ENCODE measurements at places on chromosomes 2 and 18.

DNA sequence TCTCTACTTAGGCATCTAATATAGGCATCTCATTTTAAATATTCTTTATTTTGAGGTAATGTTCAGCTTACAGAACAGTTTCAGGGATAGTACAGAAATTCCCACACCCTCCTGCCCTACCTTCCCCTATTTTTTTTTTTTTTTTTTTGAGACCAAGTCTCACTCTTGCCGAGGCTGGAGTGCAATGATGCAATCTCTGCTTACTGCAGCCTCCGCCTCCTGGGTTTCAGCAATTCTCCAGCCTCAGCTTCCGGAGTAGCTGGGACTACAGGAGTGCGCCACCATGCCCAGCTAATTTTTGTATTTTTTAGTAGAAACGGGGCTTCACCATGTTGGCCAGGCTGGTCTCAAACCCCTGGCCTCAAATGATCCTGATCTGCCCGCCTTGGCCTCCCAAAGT, 97.6 kb downstream of the EPB41L5 start:
- DNase-seq = no peak

DNA sequence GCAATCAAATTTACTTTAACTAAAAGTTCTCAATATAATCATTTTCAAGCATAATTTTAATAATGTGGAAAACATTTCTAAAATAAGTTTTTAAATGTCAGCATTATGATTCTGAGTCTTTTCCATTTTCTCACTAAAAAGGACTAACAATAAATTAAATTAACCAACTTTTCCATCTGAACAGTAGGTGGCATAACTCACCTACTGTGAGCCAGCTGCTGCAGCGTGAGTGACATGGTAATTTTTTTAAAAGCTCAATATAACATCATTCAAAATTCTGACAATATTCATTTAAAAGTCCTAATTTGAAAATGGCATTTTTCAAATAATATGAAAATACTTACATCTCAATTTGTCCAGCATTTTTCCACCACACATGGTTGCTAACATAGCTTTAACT, 66.5 kb downstream of the DTNB start:
- no peak for DNase-seq

- no peak for DNase-seq
These were observed 380.1 kb downstream of the SOX11 start for GRCh38 chr2:6072276-6072675.

- DNase-seq = no peak
These were observed 104.7 kb downstream of the ALK start for GRCh38 chr2:29816651-29817050.

DNA sequence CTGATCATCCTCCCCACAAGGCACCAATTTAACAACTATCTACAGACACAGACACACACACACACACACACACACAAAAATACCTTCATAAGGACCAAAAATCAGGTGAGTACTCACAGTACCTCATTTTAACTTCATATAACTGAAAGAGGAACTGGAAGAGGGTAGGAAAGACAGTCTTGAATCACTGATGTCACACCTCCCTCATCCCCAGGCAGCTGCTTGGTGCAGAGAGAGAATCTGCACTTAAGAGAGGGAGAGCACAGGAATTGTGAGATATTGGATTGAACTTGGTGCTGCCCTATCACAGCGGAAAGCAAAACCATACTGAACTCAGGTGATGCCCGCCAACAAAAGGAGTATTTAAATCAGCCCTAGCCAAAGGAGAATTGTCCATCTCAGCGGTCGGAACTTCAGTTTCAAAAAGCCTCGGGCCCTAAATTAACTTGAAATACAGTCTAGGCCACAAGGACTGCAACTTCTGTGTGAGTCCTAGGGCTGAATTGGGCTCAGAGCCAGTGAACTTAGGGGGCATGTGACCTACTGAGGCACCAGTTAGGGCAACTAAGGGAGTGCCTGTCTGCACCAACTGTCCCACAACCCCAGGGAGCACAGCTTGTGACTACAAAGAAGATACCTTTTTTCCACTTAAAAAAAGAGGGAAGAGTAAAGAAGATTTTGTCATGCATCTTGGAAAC, 211.1 kb downstream of the LRATD1 start:
- DNase-seq = no peak

GRCh38 chr2:157804355-157804754, 71.8 kb downstream of the ACVR1 start:
- no peak for DNase-seq

DNA sequence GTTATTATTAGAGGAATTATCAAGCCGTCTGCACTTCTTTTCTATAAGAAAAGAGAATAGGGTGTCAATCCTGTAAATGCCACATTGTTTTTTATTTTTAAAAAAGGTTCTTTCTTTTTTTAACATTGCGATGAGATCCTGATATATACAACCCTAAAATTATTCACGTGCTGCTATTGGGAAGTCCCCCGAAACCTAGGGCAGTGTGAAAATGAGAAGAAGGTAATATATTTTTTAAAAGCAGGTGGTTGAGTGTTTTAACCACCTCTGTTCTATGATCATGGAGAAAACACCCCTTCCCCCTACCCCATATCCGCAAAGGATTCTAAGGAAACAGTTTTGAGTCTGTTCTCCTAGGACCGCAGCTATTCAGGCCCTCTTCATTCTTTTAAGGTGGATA, 94.5 kb upstream of the KLHL14 start:
- no peak for DNase-seq

- DNase-seq = no peak
These were observed 90.0 kb upstream of the SLC14A2 start for GRCh38 chr18:45525301-45525700.

DNA sequence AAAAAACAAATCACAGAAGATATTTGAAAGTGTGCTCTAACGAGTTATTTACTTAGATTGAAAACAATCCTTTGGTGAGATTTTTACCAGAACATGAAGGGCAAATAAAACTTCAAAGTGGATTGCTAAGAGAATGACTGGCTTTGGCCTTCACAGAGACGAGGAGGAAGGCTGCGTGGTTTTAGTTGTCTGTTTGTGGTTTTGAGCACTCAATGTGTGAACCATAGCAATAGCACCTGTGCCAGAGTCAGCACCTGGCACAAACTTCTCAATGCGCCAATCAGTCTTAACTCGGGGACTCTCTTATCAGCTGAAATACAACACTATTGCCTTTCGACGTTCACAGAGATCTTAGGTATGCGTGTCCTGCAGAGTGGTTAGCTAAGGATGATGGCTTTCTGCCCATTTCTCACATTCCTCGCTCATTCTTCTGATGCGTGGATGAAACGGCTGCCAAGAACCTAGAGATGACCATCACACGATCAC, 70.0 kb downstream of the MBP start:
- DNase-seq = no peak

GRCh38 chr18:1653873-1654272, 749.2 kb downstream of the ADCYAP1 start:
- DNase-seq = no peak

- DNase-seq = no peak
These were observed 207.6 kb downstream of the PLCL1 start for GRCh38 chr2:198012025-198012424.

DNA sequence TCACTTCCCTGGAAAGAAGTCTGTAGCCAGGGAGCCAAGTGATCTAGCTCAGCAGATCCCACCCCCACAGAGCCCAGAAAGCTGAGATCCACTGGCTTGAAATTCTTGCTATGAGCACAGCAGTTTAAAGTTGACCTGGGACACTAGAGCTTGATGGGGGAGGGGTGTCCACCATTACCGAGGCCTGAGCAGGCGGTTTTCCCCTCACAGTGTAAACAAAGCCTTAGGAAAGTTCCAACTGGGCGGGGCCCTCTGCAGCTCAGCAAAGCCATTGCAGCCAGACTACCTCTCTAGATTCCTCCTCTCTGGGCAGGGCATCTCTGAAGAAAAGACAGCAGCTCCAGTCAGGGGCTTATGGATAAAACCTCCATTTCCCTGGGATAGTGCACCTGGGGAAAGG, 887.2 kb upstream of the LRATD1 start:
- no peak for DNase-seq

DNA sequence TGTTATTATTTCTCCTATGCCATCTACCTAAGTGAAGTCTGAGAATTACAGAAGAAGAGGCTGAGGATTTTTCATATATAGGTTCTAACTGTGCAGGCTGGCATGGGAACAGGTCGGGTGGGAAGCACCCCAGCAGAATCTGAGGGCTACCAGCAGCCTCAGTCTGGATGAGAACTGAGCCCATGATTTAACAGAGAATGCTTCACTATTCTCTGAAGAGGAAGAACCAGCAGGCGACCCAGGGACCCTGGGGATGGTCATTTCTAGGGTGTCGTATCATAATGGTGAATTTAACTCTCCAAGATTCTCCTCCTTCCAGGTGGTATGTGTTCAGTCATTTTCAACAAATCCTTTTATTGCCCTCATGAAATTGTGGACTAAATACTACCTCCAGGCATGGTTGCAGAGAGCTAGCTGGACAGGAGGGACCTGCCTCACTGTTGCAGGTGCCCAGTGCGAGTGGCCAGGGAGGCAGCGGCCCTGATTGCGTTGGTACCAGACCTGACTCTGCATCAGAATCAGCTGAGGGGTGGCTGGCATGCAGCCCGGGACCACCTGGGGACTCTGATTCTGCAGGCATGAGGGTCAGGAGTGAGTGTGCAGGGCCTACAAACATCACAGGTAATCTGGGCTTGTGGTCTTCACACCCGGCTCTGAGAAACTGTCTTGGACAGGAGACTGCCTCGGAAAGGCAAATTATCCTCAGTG, 272.2 kb downstream of the TSN start:
- no peak for DNase-seq

DNA sequence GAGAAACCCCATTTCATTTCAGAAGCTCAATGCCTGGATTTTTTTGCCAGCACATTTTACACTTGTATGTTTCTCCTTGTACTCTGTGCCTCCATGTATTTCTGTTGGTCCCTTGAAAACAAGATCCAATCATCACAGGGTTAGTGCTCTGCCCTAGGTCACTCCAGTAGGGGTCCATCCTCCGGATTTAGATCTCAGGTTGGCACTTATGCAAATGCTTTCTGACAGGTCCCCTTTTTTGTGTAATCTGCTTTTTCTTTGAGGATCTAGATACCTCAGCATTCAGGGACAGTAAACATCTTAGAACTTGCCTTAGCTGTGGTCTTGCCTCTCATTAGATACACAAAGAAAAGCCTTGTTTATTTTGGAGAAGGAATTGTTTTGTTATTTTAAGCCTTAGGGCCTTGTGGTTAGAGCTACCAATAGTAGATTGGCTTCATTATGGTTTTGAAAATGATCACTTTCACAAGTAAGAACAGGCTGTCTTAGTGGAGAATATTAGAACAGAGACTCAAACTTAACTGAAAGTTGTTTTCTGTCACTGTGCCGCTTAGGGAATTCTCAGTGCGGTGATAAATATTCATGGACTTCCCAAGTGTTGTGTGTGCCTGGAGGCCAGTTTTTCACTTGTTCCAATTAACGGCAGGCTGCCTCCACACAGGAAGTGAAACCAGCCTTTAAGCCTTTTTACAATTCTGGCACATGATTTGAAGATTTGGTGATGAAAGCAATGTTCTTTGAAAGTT, 7.8 kb downstream of the MERTK start:
- no peak for DNase-seq

DNA sequence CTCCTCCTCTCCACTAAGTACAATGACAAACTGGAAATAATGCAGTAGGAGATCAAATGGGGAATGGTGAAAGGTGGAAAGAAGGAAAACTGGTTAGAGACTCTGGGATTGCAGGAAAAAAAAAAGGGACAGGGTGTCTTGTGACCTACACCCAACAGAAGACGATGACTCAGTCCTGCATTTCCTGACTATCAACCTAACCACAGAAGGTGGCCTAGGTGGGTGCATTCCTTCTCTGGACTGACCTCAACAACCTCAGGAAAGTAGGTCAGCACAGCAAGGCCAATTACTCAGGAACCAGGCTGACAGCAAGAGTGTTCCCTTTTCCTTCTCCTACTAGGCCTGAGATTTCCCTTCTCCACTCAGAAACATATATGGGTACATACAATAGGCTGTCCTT, 1386.4 kb upstream of the ZEB2 start:
- no peak for DNase-seq

GRCh38 chr18:23982155-23983079, 32.1 kb upstream of the TTC39C start:
- DNase-seq = no peak

GRCh38 chr2:188684795-188685194, 289.4 kb upstream of the COL3A1 start:
- no peak for DNase-seq

GRCh38 chr2:159444754-159445153, 158.3 kb upstream of the WDSUB1 start:
- no peak for DNase-seq

DNA sequence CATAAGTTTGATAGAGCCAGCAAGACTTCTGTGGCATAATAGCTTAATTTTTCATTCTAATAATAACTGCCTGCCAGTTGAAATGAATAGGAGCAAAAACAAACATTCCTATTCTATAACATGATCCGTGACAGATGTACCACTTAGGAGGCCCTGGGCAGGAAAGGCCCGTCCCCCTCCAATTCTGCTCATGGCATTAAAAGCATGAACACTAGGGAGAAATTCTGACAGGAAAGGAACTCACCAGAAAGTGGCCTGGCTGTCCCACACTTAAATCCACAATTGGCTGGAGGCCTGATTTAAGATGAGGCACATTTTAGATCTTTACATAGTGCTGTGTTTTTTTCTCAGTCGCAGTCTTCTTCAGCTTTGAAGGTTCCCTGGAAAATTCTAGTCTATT, 261.9 kb upstream of the ETAA1 start:
- no peak for DNase-seq

- no peak for DNase-seq
These were observed 48.8 kb upstream of the TMEFF2 start for GRCh38 chr2:192243488-192243887.

- no peak for DNase-seq
These were observed 654.5 kb upstream of the CDH2 start for GRCh38 chr18:28831476-28831875.

GRCh38 chr2:26644188-26644835, 3.1 kb upstream of the CIB4 start:
- DNase-seq = no peak

GRCh38 chr2:71379086-71379485, 47.5 kb downstream of the ZNF638 start:
- no peak for DNase-seq

GRCh38 chr2:112916145-112916571, 5.2 kb downstream of the IL37 start:
- no peak for DNase-seq

- no peak for DNase-seq
These were observed 370.9 kb downstream of the CNTNAP5 start for GRCh38 chr2:124395961-124396360.

- no peak for DNase-seq
These were observed 75.1 kb upstream of the MAP4K4 start for GRCh38 chr2:101622210-101623030.

DNA sequence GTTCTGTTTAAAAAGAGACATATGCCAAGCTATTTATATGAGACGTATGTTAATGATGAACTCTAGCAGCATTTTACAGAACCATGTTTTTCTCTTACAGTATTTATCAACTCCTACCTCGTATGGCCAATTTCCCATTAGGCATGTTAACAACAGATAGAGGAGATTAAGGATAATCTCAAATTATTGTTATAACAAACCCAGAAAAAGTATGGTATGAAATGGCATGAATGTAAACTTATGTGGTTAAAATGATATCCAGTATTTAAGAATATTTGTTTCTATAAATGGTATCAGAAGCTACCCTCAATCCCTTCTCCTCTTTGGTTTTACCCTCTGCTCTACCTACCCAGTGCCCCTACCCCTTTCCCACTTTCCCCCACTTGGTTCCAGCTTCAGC, 132.0 kb downstream of the IKZF2 start:
- DNase-seq = no peak
